ENCODE measurements at places on chromosomes 7 and 10.

DNA sequence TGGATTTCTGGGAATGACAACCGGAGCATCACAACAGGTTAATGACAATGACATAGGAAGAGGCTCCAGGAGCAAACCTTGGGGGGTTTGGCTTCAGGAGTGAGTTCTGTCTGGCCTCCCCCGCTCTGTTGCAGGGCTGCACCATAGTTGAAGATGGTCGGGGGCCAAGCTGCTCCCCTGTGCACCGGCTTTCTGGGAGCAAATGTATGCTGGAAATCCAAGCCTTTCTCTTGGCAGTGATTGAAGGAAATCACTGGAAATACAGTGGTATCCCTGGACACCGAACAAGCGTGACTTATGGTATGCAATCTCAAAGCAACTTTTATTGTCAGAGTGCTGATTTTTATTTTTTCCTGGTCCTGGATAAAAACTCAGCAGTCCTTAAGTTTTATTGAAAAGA lies 251.9 kb upstream of the ZNF32 start:
- DNase-seq = no peak

- no peak for DNase-seq
Measured at GRCh38 chr10:76428551-76429367, 997.3 kb downstream of the LRMDA start.

DNA sequence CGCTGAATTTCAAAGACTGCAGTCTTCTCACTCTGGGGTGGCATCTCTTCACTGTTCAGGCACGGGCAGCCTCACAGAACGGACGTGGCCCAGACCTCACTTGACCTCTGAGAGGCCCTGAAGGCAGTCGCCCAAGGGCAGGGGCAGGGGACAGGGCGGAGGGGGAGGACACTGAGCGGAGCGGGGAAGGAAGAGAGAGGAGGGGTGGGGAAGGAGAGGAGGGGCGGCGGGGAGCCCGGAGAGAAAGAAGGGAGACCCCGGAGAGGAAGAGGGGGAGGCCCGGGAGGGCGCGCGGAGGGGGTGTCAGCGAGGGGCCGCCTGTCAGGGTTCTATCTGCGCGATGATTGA lies 58.7 kb upstream of the COMTD1 start:
- DNase-seq = no peak

- peak; percentile 43 for DNase-seq
Measured at GRCh38 chr10:110547139-110547761, 20.2 kb upstream of the SMC3 start.

DNA sequence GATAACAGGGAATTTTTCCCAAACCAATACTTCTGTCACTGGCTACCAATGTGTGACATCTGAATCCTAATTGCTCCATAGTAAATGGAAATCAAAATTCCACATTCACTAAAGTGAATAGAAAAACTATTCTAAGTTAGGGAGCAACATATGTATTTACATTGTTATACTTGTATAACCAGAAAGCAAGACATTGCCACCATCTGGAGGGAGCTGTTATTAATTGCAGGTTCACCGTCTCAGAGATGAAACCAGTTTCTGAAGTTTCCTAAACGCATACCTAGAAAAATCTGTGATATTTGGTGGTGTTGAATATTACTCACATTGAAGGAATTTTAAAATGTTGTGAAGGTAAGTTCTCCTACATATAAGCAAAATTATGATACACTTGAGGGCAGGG lies 390.1 kb downstream of the NXPH1 start:
- no peak for DNase-seq

GRCh38 chr7:12161146-12161545 lies 49.9 kb upstream of the TMEM106B start:
- DNase-seq = no peak

GRCh38 chr7:91880016-91880412 lies 488 bp downstream of the MTERF1 start:
- DNase-seq = no peak

DNA sequence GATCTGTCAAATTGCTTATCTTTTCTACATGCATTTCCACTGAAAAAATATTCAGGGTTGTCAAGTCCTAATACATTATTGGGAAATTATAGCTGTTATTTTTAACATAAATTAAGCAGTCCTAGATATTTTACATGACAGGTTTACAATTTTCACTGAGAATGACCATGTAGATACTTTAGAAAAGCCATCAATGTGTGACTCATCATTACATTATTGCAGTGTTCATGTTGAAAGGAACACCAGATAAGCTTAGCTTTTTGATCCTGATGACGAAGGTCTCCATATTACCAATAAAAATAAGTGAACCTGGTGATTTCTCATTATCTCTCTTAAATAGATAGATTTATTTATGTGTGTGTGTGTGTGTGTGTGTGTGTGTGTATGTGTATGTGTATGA lies 529.5 kb upstream of the PCDH15 start:
- no peak for DNase-seq

DNA sequence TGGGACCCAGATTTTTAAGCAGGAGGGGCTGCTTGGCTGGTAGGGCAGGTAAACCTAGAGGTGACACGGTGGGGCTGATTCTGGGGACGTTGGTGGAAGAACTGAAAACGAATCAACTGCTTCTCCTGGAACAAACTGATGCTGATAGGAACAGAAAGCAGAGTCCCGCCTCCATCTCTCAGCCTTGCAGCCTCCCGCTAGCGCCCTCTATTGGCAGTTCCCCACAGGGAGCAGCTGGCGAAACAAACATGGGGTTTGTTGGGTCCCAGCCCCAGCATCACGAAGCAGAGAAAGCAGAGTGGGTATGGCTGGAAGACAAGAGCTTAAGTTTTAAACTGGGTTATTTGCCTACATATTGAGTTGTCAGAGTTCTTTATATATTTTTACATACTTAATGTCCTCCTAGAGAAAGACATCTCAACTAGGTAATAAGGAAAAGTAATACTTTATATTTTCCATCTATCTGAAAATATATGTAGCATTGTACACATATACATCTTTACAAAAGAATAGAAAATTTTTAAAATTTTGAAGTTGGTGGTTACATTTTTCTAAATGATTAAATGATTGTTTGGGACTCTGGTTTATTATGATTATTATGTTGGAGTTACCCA lies 42.3 kb upstream of the FOXI2 start:
- DNase-seq = no peak

- no peak for DNase-seq
Measured at GRCh38 chr10:127971963-127972615, 65.2 kb downstream of the PTPRE start.

DNA sequence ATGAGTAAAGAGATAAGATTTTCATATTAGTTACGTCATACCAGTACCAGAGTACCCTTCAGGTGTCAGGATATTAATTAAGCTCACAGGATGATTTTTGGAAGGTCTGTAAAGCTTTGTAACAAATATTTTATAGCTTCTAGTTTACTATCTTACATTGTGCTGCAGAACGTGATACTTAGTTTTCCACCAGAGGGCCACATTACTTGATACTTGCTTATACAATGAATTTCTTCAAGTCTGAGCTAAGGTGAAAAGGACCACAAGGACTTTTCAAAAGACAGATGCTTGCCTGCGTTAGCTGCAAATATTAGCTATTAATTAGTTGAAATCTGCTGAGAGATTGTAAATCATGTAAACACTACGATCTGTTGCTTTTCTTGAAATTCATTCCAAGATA lies 12.2 kb downstream of the FOXP2 start:
- DNase-seq = no peak

DNA sequence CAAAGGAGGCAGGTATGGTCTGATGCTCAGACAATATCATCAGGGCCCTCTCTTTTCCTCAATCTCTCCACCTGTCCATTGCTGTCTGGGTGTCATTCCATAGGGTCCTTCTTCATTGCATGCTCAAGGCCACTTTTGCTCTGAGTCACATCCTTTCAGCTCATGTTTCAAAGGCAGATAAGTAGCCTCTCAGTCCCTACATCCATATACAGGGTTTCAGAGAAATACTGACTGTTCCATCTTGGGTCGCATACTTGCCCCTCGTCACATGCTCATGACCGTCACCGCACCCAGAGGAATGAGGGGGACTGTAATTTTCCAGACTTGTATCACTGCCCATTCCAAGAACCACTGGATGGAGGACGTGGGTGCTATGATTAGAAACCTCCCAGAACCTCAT lies 93.4 kb downstream of the FAM107B start:
- no peak for DNase-seq

GRCh38 chr7:116393654-116394053 lies 105.9 kb upstream of the CAV2 start:
- DNase-seq = peak; percentile 22

DNA sequence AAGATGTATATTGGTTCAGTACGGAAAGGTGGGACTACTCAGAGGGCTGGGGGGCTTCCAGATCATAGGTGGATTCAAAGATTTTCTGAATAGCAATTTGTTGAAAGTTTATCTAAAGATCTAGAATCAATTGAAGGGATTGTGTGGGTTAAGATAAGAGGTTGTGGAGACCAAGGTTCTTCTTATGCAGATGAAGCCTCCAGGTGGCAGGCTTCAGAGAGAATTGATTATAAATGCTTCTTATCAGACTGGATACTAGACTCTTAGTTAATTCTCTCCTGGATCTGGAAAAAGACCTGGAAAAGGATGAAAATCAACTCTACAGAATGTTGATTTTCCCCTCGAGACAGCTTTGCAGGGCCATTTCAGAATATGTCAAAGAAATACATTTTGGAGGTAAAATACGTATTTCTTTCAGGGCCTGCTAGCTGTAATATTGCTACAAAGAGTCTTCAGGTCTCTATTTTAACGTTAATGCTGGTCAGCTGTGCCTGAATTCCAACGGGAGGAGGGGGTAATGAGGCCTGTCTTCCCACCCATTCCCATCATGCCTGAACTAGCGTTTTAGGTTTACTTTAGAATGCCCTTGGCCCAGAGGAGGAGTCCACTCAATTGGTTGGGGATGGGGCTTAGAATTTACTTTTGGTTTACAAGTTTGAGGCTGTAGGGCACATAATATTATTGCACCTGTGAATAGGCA lies 12.8 kb upstream of the GPR15LG start:
- no peak for DNase-seq

GRCh38 chr7:76047305-76047810 lies 442 bp downstream of the STYXL1 start:
- DNase-seq = no peak

DNA sequence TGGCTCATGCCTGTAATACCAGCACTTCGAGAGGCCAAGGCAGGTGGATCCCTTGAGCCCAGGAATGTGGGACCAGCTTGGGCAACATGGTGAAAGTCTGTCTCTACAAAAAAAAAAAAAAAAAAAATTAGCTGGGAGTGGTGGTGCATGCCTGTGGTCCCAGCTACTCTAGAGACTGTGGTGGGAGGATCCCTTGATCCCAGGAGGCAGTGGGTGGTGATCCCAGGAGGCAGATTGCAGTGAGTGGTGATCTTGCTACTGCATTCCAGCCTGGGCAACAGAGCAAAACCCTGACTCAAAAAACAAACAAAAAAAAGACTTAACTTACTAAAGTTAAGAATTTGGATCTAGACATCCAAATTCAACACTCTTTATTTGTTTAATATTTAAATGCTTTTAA lies 10.2 kb upstream of the ADO start:
- no peak for DNase-seq

DNA sequence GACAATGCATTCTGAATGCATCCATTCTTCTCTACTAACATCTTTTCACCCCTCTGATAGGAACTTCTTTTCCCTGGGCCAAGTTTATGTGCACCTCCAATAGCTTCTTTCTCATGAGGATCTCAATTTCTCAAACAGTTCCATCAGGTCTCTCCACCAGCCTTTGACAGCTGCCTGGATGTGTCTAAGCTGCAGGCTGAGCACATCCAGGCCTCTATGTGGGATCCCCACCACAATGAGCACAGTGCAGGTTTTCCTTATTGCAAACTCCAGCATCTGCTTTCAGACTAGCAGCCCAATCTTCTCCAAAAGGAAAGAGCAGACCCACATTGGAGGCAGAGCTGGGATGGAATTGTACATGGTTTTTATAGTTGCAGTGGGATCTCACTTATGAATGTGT lies 145.3 kb upstream of the TBX20 start:
- no peak for DNase-seq

- no peak for DNase-seq
Measured at GRCh38 chr7:100720279-100720670, at the start of gene EPO. EPO (plus strand) TSS chr7:100720468; CDS start chr7:100720981, 513 bp downstream.

GRCh38 chr7:1659696-1660095 lies 10.4 kb upstream of the ELFN1 start:
- DNase-seq = no peak

- DNase-seq = no peak
Measured at GRCh38 chr7:26451997-26452396, 160.3 kb downstream of the SNX10 start.

GRCh38 chr7:25725451-25725850 lies 426.5 kb upstream of the NFE2L3 start:
- no peak for DNase-seq

- DNase-seq = no peak
Measured at GRCh38 chr10:93797825-93798224, 40.1 kb downstream of the LGI1 start.

GRCh38 chr10:88999625-89000024 lies 9.0 kb downstream of the FAS start:
- DNase-seq = no peak

DNA sequence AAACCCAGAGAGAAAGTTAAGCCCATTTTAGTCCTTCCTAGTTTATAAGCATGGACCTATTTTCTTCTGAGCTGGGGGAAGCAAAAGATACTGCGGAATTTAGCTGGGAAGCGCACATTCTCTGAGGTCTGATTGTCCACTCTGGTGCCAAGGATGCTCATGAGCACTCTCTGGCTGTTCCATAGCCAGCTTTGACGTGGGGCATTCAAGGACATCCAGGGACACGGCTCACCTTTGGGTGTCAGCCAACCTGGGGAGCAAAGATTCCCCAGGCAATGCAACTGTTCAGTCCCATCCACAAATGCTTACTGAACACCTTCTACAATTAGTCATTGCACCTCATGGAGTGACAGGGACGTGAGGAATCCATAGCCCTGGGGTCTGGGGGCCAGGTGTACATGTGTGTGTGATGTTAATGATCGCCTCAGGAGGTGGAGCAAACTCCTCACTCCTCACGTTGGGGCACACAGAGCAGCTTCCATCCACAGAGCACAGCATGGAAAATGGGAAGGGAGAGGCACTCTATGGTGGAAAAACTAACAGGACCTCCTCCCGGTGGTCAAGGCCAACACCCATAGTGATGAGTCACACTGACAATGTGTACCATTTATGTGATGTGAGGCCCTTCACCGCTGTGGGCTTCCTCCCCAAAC lies 67.5 kb upstream of the IGFBP3 start:
- DNase-seq = no peak

GRCh38 chr7:30145426-30145970 lies 10.7 kb downstream of the MTURN start:
- no peak for DNase-seq

GRCh38 chr7:131466735-131467365 lies 89.6 kb downstream of the PODXL start:
- DNase-seq = no peak

- no peak for DNase-seq
Measured at GRCh38 chr7:158811894-158812293, 17.4 kb downstream of the ESYT2 start.

- no peak for DNase-seq
Measured at GRCh38 chr10:44397476-44398225, 12.8 kb upstream of the CXCL12 start.

- DNase-seq = no peak
Measured at GRCh38 chr10:62915158-62915557, 99.0 kb upstream of the EGR2 start.

- no peak for DNase-seq
Measured at GRCh38 chr7:158458716-158459282, 128.8 kb downstream of the PTPRN2 start.
